Hepatocyte (in vitro differentiated cells): ENCODE measurements at places on chromosomes 1 and 21. TPM values are rescaled to one million over a fixed set of nuclear protein-coding genes. Genes with fewer than 3 reads are reported as not detected.

DNA sequence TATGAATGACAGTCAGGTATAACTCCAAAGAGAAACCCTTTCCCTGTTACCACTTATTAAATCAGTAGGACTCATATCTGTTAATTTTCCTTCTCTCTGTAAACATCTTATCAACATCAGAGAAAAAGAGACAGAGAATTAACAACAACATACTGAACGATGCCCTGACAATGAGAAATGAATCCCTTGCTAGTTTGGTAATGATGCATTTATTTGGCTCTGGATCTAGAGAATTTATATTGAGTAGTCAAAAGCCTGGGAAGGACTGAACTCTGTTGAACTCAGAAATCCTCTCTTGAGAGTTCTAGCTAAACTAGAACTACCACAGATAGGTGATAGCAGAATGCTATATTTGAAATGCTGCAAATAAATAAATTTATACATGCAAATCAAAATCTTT is 325.6 kb downstream of the DISC1 start:
- DNase-seq: no peak

DNA sequence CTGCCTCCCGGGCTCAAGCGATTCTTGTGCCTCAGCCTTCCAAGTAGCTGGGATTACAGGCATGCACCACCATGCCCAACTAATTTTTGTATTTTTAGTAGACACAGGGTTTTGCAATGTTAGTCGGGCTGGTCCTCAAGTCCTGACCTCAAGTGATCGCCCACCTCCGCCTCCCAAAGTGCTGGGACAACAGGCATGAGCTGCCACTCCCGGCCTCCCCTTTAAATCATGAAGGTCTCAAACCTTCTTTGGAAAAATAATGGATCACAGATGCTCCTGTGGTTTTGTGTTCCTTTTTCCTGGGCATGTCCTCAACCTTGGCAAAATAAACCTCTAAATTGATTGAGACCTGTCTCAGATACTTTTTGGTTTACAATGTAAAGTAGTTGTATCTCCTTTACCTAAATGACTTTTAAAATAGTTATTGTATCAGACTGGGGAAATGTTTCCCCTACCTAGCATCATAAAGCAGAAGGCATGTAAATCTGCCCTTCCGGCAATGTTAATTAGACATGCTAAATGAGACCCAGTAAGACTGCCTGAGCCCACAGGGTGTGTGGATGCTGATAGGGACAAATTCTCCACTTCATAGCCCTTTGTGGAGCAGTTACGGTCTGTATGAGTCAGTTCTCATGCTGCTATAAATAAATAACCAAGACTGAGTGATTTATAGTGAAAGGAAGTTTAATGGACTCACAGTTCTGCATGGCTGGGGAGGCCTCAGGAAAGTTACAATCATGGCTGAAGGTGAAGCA is 27.8 kb downstream of the CBR1 start:
- DNase-seq: no peak

GRCh38 chr1:201155354-201155753 is 1.1 kb upstream of the TMEM9 start:
- DNase-seq: no peak

GRCh38 chr1:181992072-181992471 is 69.4 kb downstream of the ZNF648 start:
- no peak for DNase-seq

- DNase-seq: peak; percentile 6
Observed at GRCh38 chr1:75079538-75080290, 54.5 kb upstream of the LHX8 start.

DNA sequence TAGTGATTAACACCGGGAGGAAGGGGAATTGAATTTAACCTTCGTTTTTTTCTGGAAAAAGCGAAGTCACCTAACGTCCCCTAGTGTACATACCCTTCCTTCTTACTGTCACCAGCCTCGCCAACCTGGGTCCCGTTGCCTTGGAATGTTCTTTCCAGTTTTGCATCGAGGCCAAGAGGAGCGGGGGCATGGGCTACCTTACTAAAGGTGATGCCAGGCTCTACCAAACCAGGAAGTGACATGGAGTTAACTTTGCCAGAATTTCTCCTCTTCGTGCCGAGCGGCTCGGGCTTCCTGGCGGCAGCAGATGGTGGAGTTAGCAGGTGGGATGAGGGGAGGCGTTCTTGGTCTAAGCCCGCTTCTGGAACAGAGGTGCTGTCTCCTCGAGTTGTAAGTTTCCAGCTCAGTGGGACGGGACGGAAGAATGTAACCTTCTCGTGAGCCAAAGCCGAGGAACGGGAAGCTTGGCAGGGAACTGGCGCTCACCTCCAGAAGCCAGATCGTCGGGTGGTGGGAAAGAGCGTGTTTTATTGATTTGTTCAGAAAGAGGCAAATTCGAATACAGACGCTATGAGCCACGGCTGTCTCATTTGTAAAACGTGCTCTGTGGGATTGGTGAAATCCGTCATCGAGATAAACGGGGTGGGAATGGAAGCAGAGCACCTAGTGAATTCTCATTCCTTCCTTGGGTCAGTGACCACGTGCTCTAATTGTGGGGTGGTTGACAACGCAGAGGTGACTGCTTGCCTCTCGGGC is 486 bp downstream of the NIPAL3 start:
- DNase-seq: peak; percentile 41

DNA sequence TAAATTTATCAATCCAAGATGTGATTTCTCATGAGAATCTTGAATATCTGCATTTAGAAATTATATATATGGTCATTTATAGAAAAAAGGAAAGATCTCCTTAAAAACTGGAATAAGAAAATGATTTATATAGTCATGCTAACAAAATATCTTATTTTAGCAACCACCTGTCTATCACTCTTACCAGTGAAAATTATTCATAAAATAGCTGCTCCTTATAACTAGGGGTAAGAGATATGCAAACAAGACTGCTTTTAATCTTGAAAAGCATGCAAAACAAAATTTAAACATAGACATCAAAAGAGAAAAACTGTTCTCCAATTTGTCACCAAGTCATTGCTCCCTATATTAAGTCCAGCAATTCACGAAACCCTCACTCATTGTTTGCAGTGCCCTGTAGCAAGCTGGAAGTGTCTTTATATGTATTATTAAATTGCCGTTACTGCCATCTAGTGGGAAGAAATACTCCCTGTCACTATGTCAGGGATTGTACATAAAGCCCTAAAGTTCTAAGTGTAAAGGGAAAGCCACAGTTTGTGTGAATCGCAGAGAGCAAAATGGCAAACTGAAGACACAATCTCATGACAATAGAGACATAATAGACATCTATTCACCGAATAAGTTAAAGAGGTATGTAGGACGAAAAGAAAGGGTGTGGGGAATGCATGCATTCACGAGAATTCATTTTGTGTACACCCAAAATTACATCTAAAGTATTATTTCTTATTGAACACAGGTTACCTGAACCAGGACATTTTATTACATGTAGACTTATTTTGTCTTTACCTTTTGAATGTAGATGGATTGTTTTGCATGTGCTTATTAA is 600.5 kb downstream of the USP25 start:
- DNase-seq: peak; percentile 85

- no peak for DNase-seq
Observed at GRCh38 chr1:228846952-228847351, 111.7 kb downstream of the RHOU start.

- no peak for DNase-seq
Observed at GRCh38 chr1:31571340-31572295, 4.7 kb upstream of the TINAGL1 start.

- no peak for DNase-seq
Observed at GRCh38 chr1:203564024-203564423, 62.6 kb upstream of the ATP2B4 start.

DNA sequence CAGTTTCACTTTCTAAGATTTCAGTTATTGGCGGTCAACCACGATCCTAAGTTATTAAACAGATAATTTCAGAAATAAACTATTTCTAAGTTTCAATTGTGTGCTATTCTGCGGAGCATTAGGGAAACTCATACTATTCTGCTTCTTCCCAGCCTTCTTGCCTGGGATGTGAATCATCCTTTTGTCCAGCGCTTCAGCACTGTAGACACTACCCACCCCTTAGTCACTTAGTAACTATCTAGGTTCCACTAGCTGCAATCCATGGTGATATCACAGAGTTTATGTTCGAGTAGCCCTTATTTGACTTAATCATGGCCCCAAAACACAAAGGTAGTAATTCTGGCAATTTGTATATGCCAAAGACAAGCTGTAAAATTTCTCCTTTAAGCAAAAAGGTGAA is 279.9 kb upstream of the ADAMTS5 start:
- DNase-seq: no peak

DNA sequence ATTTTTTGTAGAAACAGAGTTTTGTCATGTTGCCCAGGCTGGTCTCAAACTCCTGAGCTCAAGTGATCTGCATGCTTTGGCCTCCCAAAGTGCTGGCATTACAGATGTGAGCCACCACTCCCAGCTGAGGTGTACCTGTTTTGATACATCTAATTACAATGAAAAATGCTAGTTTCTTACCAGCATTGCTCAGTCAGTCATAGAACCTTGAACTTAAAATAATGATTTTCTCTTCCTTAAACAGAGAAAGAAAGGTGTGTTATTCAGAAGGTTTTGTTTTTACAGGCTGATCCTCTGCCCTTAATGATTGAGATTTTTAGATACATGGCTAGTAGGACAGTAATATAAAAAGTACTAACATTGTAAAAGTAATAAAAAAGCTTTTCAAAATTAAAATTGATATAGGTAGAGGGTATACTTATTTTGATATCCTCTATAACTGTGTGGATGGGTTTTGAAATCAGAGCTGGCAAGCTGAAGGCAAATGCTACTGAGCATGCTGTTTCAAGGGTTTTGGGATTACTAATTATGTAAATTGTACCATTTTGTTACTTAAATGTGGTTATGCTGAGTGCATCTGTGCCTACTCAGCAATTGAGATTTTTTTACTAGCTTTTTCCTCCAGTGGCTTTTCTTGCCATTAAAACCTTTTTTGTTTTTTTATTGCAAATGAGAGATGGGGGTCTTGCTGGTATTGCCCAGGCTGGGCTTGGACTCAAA is 16.1 kb downstream of the PRRC2C start:
- no peak for DNase-seq

CD1E gene
- total RNA-seq: not detected in 2 replicates

HPDL gene
- 3.9 and 6.2 TPM in 2 replicates for total RNA-seq

SLFNL1 gene
- 0.27 and 0.52 TPM in 2 replicates for total RNA-seq

ZNF683 gene
- not detected in 2 replicates for total RNA-seq

PROK1 gene
- 8.8 and 9.6 TPM in 2 replicates for total RNA-seq

UBXN11 gene
- 3.1 and 6.9 TPM in 2 replicates for total RNA-seq

ELAVL4 gene
- 0.07 and 0.24 TPM in 2 replicates for total RNA-seq

IVL gene
- 0.52 TPM in 1 of 2 replicates, not detected in the other for total RNA-seq
